Umbilical cord (tissue), 2 donors: ENCODE measurements at places on chromosomes 12 and 14. TPM values are rescaled to one million over a fixed set of nuclear protein-coding genes. Genes with fewer than 3 reads are reported as not detected.

Gene NFE2
- total RNA-seq: 4.8 TPM

Gene KRT73
- total RNA-seq: not detected

Gene ALDH1L2
- 20.0 TPM for total RNA-seq

- DNase-seq: no peak
Measured at GRCh38 chr12:113645603-113646002, 173.9 kb upstream of the LHX5 start.

DNA sequence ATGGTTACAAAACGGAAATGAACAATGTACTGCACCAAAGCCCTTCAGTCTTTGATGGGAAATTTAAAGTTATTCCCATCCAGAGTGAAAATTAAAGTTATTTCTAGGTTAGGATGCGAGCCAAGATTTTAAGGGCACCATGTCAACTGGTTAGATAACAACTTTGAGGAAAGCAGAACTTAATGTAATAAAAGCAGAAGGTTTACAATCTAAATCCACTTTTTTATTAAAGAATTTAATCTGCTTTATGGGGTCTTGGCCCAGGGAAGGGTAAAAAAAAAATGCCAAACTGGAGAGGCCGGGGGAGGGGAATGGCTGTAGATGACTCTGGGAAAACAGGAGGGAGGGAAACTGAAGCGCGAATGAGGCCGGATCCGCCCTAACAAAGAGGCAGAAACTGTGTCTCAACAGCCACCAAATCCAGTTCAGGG lies 108.2 kb upstream of the ATF7IP start:
- no peak for DNase-seq
